ENCODE measurements at places on chromosomes 2 and 18.

- peak; percentile 23 for DNase-seq
These were observed 222.9 kb upstream of the AGAP1 start for GRCh38 chr2:235270956-235271355.

DNA sequence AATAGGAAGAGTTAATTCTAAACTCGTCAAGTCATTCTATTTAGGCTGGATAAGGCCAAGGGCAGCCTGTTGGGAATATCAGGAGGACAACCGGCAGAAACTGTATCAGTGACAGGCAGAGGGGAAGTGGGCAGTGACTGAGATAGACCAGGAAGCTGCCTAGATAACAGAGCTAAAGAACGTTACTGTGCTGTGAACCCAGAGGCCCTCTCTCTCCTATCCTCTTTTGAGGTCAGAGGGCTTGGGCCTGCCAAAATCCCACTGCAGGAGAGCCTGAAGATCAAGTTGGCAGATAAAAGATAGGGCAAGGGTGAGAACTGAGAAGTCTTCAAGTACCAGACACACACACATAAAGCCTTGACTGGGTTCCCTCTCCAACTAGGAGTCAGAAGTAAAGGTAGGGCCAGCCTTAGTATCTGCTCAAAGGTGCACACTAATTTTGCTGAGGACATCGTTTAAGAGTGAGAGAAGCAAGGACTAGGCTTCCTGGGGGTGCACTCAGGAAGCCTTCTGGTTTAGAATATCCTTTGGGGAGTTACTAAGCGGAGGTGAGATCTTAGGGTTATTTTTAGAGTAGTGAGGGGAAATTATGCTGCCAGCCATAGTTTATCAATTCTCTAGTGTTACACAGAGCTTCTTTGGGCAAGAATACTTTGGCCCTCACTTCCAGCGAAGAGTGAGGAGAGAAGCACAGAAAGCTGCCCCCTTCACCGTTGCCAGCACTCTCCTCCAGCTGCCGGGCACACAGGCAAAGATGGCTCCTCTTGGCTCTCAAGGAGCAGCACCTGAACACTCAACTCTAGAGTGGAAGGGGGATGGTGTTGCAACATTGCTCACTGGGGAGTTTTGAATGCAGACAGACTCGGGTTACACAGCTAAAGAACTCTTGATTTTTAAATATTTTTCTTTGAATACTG is 9.8 kb downstream of the CAVIN2 start:
- DNase-seq, result no peak

GRCh38 chr2:129905664-129906081 is 73.8 kb upstream of the RAB6C start:
- DNase-seq, result no peak

DNA sequence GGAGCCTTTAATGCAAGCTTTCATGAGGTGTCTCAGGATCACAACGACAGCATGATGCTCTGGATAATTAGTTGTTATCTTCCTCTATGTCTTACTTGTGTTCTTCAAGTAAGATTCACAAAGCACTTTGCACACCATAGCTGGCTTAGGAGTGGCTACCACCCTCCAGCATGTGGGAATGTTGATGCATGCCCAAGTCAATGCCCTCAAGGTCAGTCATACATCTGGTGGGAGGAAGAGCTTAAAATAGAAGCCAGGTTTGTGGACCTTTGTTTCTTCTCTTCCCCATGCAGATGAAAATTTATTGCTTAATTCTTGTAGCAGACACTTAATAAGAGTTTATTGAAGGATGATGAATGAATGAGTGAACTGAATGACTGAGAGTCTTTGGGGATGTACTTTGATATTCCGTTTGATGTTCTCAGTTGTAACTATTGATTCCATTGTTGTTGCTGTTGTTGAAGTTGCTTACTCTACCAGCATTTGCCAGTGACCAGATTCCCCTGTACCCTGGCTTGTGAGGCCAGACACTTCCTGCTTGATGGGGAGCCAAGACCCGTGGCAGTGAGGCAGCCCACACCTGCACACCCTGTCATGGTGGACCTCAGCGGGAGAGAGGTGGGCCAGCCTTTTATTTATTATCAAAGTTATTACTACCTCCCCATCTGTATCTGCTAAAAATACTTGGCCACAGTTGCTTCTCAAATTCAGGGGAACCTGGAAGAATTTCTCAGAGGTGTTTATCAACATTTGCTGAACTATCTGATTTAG is 137.8 kb downstream of the LAMA3 start:
- DNase-seq, result no peak

DNA sequence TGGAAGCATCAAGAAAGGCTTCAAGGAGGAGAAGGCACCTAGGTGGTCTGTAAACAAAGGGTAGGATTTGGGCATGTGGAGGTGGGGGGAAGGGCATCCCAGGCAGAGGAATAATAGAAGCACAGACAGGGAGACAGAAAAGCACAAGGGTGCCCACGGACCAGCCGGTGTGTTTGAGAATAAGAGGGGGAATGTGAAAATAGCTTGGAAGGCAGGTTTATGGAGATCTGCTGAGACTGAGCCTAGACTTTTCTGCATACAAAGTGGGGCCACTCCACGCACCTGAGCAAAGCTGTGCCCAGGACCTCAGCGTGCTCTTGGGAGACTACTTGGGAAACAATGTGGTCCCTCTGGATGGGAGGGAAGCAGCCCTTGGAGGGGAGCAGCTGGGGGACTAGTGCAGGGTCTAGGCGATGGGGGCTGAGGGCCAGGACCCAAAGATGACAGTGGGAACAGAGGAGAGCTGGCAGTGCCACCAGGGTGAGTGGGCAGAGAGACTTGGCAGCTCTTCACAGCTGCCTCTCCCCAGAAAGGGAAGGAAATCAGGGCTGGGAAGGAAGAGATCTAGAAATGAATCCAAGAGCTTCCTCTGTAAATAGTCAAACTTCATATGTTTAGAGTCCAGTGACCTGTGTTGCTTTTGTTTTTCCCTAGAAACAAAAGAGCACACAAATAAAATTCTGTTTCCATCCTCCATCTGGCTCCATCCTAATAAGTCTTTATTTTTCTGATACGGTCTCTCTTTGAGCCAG is 110.7 kb upstream of the SMAD7 start:
- DNase-seq, result no peak

Data from activated T-cell treated with anti-CD3 and anti-CD28 coated beads for 24 hours (primary cell).